Neural progenitor cell (in vitro differentiated cells): ENCODE measurements at places on chromosomes 3 and 15. TPM values are rescaled to one million over a fixed set of nuclear protein-coding genes. Genes with fewer than 3 reads are reported as not detected.

The C3orf80 gene
- total RNA-seq, result not detected in 2 replicates

The ISG20 gene
- total RNA-seq, result 0.56 and 0.65 TPM in 2 replicates

DNA sequence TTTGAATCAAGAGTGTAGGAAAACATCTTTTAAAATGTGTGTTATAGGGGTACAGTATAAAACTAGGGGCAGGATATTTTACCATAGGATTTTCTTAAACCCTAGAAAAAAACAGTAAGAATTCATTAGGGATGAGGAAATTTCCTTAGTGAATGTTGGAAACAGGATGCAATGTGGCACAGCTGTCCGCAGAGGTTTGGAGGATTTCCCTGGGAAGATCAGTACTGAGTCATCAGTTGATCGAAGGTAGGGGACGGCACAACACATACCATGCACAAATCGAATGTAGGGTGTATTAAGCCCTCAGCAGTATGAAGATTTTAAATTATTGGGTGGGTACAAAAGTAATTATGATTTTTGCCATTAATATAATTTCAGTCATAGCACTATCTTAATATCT lies 49.9 kb downstream of the FNDC3B start:
- no peaks in the 10 kb centered on the region for H3K36me3 ChIP-seq
- no peak overlapping the region for H3K27ac ChIP-seq
- H3K4me3 ChIP-seq, result no peak overlapping the region
- H3K27me3 ChIP-seq, result no peaks in the 10 kb centered on the region
- DNase-seq, result no peak

- no peak overlapping the region for H3K27ac ChIP-seq
- H3K4me3 ChIP-seq, result no peak overlapping the region
- no peaks in the 10 kb centered on the region for H3K27me3 ChIP-seq
- H3K36me3 ChIP-seq, result no peaks in the 10 kb centered on the region
These were observed 10.5 kb downstream of the SLC38A3 start for GRCh38 chr3:50215529-50215928.

GRCh38 chr15:47736143-47736786 lies 19.0 kb downstream of the SEMA6D start:
- no peaks in the 10 kb centered on the region for H3K27me3 ChIP-seq
- DNase-seq, result no peak
- H3K36me3 ChIP-seq, result no peaks in the 10 kb centered on the region
- peak overlapping the region; percentile 40 for H3K27ac ChIP-seq

DNA sequence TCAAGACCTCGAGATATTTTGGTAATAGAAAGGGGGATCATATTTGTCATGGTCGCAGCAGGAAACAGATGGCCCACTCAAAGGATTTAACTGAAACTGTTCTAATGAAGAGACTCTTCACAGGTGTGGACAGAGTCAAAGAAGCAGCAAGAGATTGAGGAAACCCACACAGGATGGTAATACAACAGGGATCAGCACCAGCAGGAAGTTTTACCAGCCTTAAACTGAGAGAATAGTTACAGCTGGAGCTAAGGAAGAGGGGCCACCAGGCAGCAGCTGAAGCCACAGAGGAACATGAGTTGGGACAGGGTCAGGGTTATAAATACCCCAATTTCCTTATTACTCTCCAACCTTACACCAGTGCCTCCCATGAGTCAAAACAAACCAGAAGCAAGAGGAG lies 131.8 kb upstream of the UBE2E2 start:
- DNase-seq, result no peak
- no peak overlapping the region for H3K4me3 ChIP-seq
- no peaks in the 10 kb centered on the region for H3K27me3 ChIP-seq
- H3K27ac ChIP-seq, result no peak overlapping the region
